Activated T-helper 9 cell treated with anti-CD3 and anti-CD28 coated beads, Interleukin-2, amount 50 U/mL, for 16 hours (primary cell): ENCODE measurements at places on chromosomes 3 and 15.

- no peak for DNase-seq
These were observed 170.4 kb downstream of the ADAMTS17 start for GRCh38 chr15:100171411-100171810.

DNA sequence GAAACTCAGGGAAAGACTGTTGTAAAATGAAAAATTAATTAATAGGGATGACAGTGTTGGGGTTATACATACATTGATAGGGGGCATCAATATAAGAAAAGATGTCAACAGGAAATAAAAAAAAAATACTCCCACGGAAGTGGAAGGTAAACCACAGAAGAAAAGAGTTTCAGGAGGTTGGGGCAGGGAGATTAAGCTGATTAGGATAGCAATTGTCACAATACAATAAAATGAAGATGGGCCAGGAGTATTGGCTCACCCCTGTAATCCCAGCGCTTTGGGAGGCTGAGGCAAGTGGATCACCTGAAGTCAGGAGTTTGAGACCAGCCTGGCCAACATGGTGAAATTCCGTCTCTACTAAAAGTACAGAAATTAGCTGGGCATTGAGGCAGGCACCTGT, 536.1 kb downstream of the AGBL1 start:
- no peak for DNase-seq

DNA sequence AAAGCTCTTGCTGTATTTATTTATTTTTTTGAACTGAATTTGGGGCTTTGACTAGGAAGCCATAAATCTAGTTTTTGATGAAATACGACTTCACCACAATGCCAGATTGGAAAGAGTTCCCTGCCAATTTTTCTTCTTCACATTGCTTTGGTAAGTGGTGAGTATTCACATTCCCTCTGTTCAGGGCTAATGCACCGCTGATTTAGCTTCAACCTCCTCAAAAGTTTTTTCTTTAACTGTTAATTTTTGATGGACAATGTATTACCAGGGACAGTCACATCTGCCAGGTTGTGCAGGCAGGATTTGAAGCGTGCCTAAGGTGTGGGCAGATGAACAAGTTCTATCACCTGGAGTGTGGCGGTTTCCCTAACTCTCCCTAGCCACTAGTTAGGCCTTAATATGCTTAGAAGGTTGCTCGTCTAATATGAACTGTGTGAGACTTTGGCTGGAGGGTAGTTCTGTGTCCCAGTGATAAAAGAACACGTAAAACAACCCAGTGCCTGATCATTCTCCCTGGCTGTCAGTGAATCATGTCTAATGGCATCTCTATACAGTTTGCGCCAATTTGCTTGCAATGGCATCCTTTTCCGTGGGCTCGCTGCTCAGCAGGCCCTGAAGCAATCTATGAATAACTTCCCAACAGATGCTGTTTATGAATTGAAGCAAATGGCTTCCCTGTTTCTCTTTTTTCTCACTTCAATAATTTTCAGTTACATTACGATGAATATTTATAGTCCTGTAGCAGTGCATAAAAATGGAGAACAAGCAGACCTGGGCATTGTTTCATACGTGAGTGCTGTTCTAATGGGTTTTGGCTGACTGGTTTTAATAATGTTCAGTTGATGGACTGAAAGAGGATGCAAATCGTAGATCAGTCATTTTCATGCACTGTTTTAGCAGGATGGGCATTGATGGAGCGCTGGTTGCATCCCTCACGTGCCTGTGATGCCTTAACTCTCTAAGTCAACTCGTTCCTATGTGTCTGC, 243.2 kb upstream of the SUCLG2 start:
- DNase-seq, result no peak

DNA sequence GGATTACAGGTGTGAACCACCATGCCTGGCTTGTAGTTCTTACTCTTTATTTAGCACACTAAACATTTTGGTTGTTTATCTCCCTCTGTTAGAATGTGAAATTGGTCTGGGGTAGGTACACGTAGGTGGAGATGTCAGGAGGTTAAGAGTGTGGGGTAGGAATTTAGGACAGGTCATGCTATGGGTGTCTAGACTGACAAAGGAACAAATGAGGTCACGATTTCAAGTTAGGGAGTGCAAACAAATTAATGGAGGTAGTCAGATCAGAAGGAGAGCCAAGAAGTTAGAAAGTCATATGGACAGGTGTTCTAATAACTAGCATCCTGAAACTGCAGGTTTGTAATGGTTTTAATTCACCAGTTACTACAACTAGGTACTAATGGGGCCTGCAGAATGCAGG, 19.8 kb downstream of the CDV3 start:
- DNase-seq, result no peak

DNA sequence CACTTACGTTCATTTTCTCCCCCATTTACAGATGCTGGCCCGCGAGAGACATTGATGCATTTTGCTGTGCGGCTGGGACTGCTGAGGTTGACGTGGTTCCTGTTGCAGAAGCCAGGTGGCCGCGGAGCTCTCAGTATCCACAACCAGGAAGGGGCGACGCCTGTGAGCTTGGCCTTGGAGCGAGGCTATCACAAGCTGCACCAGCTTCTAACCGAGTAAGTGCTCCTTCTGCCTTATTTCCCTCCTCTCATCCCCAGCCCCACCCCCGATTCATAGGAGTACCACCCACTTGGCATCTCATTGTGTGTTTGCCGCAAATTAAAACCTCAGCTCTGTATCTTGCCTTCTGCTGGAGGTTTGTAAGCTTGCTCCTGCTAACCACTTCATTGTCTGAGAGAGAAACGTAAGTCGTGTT, 163.3 kb downstream of the AKAP13 start:
- no peak for DNase-seq

DNA sequence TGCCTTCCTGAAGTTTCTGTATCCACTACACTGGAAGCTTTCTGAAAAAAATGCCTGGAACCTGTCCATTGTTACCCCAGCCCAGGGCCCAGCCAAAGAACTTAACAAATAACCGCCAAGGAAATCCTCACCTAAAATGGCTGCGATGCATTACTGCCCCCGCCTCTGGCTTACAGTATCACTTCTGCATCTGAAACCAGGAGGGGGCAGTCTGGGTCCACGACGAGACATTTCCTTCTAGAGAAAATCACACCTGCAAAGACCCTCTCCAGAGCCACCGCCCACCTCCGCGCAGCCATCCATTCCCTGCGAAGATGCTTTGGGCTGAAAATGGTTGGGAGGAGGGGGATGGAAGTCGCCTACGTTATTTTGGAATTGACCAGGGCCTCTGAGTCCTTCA, 22.4 kb upstream of the CELF6 start:
- DNase-seq, result no peak

DNA sequence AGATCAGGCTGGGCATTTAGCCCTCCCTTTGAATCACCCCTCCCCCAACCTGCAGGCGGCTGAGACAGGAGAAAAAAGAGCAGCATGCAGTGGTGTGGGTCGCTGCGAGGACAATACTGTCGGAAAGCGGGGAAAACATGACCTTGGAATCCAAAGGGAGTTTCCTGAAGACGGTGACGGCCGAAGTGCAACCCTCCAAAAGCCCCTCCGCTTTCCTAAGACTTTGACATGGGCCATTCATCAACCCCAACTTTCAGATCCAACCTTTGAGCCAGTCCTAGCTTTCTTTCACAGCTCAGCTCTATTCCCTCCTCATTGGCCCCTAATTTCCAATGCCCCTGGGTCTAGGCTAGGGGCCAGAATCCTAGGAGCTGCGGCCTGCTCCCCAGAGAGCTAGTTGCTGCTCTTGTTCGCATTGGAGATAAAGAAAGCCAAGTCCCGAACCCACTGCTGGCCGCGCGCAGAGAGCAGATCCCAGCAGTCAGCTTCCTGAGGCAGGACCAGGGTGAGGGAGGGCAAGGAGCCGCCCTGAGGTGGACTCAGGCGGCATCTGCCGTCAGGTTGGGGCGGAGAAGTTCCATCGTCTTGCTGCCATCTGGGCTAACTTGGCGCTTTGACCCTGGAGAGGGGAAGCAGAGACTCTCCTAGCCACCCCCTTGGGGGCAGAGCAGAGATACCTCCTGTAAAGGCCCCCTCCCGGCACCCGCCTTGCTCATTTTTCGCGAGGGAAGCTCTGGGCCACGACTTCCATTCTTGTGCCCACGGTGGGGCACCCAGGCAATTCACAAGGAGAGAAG, 914 bp downstream of the ZIC4 start:
- DNase-seq, result no peak
